GM04504 (cell line): ENCODE measurements at places on chromosomes 3 and 15.

GRCh38 chr15:37765786-37766185 lies 168.7 kb upstream of the TMCO5A start:
- DNase-seq: no peak

DNA sequence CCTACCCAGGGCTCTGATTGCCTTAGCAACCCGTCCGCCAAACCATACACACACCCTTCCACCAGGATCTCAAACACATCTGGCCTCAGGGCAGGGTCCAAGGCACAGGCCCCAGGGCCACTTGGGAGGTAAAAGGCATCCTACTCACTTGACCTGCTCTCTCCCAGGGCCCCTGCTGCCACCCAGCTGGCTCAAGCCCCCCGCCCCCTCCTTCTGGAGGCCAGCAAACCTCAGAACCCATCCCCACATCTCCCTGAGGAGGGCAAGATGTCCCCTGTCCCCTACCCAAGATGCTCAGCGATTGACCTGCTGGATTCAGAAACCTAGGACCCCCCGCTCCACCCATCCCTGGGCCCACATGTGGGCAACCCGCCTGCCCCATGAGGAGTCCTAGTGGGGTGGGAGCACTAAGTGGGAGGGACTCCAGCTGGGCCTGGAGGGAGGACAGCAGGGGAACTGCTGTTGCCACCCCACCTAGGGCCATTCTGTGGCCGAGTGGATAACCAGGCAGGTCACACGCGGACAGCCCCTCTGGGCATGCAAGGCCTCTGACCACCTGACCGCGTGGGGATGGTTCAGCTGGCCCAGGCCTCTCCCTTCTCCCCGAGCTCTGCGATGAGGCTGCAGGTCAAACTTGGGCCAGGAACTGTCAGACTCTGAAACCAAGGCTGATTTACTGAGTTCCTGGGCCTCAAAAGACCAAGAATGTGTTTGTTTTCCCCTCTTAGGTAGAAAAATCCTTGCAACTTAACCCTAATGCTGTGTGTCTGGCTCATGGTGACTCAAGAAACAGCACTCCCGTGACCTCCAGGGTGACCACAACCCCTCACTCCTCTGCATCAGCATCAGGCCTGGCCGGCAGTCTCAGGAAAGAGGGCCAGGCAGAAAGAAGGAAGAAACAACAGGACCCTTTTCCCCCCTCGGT lies 4.2 kb downstream of the MFGE8 start:
- DNase-seq: no peak

DNA sequence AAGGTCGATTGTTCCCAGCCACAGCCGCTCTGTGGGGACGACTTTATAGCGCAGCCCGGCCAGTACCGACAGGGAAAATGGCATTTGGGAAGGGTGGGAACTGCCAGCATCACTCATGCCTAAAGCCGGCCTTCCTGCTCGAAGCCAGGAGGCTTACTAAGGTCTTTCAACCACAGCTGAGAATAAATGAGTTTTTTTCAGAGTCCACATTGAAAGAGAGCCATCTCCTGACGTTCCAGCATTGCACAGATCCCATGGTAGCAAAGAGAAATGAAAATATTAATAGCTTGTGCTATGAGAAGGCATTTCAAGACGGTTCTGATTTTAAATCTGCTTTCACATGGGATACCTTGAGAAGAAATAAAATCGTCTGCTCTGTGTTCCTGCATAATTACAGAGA lies 230.2 kb upstream of the IGF1R start:
- no peak for DNase-seq

DNA sequence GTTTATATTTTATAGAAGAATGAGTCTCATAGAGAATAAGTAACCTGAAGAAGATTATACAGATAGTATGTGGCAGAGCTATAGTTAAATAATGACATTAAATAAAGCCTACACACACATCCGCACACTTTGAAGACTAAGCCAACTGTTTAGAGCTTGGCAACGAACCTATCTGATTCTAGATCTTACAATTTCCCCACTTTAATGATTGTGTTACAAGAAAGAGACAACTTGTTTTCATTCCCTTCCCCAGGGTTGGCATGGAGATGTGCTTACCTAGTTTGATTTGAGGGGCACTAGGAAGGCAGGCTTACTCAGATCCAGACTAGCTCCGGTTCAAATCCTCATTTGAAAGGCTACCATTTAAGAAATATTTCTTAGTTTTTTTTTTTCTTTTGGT lies 61.9 kb upstream of the CBLB start:
- no peak for DNase-seq
